ENCODE measurements at places on chromosomes 2 and 18.
A peak's percentile ranks its signal among the peaks of the same experiment; 100 is the strongest.

GRCh38 chr2:162838136-162838497 lies 450 bp downstream of the KCNH7 start:
- no peak for DNase-seq

DNA sequence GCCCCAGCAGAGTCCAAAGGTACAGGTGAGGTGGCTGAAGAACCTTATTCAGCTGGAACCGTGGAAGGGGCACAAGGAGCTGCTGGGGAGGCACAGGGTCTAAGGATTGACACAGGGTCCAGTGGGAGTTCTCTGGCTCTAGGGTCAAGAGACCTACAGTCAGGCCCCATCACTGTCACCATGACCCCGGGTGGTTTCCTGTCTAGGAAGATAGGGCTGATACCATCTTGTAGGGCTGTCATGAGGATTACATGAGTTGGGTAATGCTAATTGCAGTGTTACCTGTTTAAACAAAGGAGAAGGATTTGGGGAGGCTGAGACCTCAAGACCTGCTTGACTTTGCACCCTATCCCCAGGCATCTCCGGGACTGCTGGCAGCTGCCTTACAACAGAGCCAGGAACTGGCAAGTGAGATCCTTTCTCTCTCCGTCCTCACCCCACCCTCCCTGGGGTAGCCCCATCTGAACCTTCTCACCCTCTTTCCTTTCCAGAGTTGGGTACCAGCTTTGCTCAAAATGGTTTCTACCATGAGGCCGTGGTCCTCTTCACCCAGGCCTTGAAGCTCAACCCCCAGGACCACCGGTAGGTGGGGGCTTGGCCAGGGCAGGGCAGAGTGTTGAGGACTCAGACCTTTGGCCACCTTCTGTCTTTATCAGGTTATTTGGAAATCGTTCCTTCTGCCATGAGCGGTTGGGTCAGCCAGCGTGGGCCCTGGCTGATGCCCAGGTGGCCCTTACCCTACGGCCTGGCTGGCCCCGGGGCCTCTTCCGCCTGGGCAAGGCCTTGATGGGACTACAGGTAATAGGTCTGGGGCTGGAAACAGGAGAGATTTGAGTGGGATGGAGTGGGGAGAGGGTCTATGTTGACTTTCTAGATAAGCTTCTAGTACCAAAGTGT lies 7.5 kb downstream of the LBX2 start:
- DNase-seq, result no peak

GRCh38 chr18:34740101-34740500 lies 30.0 kb downstream of the DTNA start:
- DNase-seq, result no peak

DNA sequence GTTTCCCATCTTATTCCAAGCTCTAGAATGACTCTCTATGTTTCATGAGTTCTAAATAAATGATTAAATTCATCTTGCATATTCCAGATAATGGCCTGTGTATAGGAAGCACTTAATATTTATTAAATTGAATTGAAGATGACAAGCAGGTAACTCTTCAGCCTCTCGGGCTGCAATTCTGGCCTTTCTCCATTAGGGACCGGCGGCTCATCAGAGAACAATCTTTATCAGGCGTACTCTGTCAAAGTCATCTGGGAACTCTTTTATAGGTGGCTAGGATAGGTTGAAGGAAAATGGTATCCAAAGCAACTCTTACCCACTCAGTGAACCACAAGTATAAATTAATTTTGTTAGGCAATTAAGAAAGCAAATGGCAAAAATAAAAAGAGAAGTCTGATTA lies 308.5 kb downstream of the NOL4 start:
- no peak for DNase-seq

DNA sequence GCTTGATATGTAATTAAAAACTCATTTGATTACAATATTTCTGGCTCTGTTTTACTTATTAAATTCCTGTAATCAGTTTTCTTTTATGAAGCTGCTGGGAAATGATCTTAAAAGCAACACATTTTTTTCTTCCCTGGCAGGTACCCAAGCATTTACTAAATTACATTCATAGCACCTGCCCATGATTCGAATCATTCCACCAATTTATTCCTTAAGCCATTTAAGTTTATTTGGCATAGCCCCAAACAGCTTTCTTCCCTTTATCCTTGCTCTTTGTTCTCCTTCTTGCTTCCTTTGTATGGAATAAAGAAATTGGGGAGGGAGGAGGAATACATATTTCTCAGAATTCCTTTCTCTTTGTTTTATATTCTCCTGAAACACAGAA lies 241.3 kb downstream of the AGPS start:
- DNase-seq, result no peak

- DNase-seq, result no peak
These were observed 707.9 kb upstream of the ID2 start for GRCh38 chr2:7973801-7974480.

- no peak for DNase-seq
These were observed 10.1 kb downstream of the PAX3 start for GRCh38 chr2:222288590-222289277.

DNA sequence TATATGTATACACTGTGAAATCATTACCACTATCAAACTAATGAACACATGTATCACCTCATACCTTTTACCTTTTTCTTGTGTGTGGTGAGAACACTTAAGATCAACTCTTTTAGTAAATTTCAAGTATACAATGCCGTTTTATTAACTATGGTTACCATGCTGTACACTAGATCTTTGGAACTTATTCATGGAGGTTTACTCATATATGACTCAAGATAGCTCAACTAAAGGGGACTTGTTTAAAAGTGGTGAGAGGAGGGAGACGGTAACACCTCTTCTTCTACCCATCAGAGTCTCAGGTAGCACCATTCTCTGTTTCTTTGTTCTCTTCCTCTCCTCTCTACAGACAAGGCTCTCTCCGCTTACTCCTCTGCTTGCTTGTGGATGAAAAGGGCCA lies 36.1 kb upstream of the TMEM178A start:
- DNase-seq, result no peak

DNA sequence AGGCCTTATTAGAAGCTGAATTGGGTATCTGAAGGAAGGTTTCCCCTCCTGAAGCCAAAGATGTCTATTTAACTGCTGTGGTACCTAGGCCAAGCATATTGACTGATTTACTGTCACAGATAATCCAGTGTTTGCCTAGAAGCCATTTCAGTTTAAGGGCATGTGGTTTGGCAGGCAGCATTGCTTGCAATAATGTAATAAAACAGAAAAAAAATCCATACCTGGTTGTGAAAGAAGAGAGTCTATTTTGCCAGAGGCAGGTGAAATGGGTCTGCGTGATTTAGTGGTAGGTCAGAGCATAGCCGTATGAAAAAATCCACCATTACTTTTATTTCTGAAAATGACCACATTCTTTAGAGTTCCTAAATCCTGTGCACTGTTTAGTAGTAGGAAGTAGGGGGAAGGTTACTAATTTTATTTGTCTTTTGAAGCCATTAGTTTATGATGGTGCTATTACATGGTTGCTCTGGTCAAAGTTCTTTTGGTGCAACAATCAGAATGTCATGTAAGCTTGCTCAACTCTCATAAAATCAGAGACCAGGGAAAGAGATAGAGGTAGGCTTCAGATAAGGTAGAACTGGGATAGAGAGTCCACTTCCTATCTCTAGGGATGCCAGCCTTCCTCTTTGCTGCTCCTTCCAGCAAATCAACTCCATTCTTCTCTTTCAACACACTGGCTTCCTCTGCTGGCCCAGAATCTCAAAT lies 343.4 kb downstream of the GPD2 start:
- DNase-seq, result no peak

DNA sequence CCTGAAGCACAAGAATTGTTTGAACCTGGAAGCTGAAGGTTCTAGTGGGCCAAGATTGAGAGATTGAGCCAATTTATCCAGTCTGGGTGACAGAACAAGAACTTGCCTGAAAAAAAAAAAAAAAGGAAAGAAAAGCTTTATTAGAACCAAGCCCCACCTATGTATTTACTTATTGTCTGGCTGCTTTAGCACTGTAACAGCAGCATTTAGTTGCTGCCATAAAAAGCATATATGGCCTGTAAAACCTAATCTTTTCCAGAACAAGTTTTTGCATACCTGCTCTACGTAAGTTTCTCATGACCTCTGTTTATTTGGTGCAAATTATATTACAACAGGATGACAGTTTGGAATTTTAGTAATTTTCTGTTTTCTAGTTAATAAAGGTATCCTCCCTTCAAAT lies 1565.6 kb upstream of the LRRTM1 start:
- DNase-seq, result no peak

DNA sequence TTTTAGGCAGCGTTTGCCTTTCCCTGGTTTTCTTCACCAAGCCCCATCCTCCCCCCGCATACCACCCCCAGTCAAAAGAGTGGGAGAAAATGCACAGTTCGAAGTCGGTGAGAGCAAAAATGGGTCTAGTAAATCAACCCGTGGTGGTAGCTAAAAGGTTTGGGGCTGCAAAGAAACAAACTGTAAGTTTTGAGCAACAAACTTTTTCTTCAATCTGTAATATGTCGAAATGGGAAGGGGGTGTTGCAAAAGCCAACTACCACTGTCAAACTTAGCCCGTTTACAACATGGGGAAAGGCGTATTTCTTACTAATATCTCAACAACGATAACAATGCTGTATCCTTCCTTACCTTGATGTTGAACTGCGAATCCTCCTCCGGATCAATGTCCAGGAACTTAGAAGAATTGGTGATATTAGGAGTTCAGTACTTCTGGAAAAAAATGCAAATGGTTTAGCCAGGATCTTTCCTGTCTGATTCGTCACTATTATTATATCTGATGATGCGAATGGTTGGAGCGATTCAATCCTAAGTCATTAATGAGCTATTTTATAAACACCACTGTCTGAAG lies 2.4 kb upstream of the SATB2 start:
- DNase-seq, result no peak

DNA sequence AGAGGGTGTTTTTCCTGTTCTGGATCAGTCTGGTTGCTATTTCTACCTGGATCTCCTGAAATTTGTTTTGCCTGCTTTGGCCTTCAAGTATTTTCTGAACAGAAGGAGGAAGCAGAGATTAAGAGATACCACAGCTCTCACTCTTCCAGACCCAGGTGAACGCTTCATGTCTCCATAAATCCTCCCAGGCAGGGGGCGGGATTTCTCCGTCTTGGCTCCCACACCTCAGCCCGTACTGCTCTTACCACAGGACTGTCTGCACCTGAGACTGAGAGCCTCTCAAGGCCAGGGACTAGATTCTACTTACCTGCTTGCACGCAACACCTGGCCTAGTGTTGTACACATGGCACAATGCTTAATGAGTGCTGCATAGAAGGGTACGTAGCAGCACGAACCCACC lies 59.9 kb upstream of the LRPPRC start:
- no peak for DNase-seq

GRCh38 chr2:109510136-109511028 lies 103.4 kb downstream of the SEPTIN10 start:
- DNase-seq, result peak; percentile 78

GRCh38 chr2:218648088-218648786 lies 11.2 kb downstream of the ZNF142 start:
- peak; percentile 45 for DNase-seq

GRCh38 chr2:47402555-47402804 lies 476 bp upstream of the MSH2 start:
- no peak for DNase-seq

- DNase-seq, result no peak
These were observed 67.0 kb downstream of the SP3 start for GRCh38 chr2:173898178-173898668.

DNA sequence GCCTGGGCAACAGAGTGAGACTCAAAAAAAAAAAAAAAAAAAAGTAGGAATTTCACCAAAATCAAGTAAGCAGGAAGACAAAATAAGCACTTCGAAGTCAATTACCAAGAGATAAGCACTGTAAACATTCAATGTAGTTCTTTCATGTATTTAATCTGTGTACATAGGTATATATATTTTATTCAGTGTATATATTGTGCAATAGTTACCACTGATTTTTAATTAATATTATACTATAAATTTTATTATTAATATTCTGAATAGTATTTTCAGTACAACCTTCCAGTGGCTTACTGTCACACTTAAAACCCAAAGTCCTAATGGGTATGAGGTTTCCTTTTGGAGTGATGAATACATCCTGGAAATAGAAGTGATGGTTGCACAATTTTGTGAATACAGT lies 9.1 kb downstream of the APLF start:
- no peak for DNase-seq

- no peak for DNase-seq
These were observed 81.8 kb downstream of the INO80D start for GRCh38 chr2:206004004-206004693.

DNA sequence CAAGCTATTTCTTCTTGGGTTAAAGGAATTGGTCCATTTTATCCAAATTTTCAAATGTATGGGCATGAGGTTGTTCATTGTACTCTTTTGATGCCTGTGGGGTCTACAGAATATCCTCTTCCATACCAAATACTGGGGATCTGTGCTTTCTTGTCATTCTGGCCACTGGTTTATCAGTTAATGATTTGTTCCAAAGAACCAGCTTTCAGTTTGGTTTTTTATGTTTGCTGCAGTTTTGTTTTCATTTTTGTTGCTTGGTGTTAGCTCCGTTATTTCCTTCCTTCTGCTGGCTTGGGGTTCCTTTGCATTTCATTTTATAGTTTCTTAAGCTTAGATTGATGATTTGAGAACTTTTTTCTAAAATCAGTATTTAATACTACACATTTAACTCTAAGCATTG lies 45.5 kb downstream of the SLC66A2 start:
- no peak for DNase-seq

- DNase-seq, result no peak
These were observed 74.5 kb upstream of the PXDN start for GRCh38 chr2:1818811-1819210.

GRCh38 chr2:237876061-237876526 lies 16.7 kb downstream of the RAMP1 start:
- DNase-seq, result no peak

DNA sequence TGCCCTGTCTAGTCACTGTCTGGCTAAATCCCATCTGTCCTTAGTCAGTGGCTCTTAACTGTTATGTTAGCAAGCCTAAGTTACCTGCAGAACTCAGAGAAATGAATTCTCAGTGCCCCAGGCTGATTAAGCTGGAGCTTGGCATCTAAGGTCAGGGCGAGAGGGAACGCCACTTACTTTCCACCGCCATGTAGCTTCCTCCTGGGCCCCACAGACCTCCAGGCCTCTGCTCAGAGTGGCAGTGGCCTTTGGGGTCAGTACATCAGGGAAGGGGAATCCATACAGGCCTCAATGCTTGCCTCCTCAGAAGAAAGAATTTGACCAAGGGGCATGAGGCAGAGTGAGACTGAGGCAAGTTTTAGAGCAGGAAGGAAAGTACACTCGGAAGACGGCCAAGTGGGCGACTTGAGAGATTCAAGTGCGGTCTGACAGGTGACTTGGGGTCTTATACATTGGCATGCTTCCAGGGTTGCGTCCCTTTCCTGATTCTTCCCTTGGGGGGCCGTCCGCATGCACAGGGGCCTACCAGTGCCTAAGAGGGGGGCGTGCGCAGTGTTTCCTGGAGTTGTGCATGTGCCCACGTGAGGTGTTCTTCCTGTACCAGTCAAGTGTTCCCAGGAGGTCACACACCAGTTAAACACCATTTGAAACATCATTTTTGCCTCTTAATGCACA lies 64.1 kb downstream of the EMILIN2 start:
- DNase-seq, result no peak

Measured in activated CD4-positive, alpha-beta T cell treated with anti-CD3 and anti-CD28 coated beads, Interleukin-2, amount 50 U/mL, for 4 hours (primary cell).